ENCODE measurements at places on chromosomes 3 and 15.

DNA sequence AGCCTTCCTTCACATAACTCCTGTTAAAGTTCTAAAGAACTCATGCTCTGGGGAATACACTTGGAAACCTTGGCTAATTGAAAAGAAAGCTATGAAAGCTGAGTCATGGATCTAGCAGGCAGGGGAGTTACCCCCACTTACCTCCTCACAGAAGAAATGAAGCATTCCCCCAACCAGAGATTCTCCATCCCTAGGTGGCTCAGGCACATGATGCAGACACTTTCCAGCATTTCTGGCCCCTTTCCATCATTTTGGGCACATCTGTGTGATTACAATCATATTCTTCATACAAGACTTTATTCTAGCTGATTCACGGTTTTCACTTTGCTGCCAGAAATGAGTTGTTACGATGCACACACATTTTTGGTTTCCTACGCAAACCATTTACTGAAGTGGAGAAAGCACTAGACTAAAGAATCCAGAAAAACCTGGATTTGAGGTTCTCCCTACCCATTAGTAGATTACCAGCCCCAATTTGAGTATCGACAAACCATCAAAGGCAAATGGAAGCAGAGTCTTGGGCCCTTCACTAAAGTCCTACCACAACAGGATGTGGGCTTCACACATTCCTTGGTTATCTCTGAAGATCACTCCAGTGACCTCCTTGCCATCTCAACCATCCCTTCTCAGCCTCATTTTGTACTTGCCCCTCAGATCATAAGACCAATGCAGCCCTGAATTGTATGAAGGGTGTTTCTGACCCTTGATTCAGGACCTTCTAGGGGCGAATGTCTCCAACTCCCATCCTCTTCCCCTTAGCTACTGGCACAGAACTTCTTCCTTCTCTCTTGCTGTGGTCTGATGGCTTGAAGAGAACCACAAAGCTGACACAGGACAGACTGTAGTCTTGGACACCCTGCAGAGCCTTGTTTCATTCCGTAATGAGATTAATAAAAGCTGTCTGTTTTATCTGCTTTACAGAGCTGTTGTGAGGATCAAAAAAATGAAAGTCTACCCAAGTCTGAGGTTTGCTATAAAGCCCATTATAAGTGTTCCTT is 42.5 kb upstream of the SNRK start:
- no peak for DNase-seq

DNA sequence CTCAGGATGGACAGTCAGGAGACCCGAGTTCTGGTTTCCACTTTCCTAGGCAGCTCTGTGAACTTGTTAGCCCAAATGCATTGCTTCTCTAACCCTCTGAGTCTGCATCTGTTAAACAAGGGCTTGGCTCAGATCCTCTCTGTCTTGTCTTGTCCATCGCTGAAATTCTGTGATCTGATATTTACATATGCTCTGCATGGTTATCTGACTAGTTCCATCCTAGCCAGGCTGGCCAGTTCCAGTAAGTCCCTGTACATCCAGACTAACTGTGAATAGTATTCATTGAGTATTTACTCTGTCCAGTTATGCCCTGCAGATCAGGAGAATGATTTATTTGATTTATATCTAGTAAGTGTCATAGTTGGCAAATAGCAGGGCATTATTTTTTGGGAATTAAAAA is 27.0 kb upstream of the SV2B start:
- no peak for DNase-seq

GRCh38 chr3:67713764-67714469 is 59.5 kb upstream of the SUCLG2 start:
- peak; percentile 48 for DNase-seq

DNA sequence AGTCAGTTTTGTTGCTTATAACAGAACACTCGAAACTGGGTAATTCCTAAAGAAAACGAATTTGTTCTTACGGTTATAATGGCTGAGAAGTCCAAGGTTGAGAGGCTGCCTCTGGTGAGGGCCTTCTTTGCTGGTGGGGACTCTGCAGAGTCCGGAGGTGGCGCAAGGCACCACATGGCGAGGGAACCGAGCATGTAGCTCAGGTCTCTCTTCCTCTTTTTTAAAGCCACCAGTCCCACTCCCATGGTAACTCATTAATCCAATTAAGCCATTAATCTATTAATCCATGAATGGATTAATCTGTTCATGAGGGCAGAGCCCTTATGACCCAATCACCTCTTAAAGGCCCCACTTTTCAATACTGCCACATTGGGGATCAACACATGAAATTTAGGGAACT is 50.0 kb downstream of the ROPN1B start:
- DNase-seq, result no peak

GRCh38 chr3:13540297-13540995 is 8.5 kb upstream of the FBLN2 start:
- no peak for DNase-seq

DNA sequence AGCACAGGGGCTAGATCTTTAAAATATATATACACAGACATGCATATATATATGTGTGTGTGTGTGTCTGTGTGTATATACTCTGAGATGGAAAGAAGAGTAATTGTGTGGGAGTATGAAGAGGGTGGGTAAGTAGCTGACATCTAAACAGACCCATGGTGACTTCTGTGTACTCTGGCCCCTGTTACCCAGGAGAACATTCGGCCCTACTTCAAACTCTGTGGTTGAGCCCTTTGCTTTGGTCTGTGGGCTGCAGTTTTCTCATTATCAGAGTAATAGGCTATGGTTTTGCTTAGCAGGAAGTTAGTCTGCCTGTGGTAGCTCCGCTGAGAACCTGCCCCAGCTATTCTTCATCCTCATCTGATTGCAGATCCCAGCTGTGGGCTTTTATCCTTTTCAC is 141.4 kb downstream of the RBPMS2 start:
- DNase-seq, result no peak

GRCh38 chr15:63126726-63127125 is 5.1 kb downstream of the LACTB start:
- DNase-seq, result no peak

- DNase-seq, result peak; percentile 84
Measured at GRCh38 chr3:184005941-184006507, 11.7 kb downstream of the ABCC5 start.

DNA sequence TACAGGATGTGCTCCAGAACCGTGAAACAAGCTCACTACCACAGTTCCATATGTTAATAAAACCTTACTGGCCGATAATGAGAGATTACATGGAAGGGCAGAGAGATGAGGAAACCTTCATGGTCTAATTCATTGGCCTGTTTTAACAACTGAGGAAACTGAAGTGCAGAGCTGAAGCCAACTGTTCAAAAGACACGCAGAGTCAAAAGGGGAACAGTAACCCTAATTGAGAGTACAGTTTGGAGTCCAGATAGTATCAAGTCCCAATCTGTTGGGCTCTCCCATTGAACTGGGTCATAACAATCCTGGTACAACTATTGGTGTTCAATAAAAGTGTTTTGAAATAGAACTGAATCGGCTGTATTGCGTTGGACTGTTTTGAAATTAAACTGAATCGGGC is 69.6 kb downstream of the SLC12A8 start:
- no peak for DNase-seq

- no peak for DNase-seq
Measured at GRCh38 chr3:111547631-111548030, 5.6 kb downstream of the CD96 start.

DNA sequence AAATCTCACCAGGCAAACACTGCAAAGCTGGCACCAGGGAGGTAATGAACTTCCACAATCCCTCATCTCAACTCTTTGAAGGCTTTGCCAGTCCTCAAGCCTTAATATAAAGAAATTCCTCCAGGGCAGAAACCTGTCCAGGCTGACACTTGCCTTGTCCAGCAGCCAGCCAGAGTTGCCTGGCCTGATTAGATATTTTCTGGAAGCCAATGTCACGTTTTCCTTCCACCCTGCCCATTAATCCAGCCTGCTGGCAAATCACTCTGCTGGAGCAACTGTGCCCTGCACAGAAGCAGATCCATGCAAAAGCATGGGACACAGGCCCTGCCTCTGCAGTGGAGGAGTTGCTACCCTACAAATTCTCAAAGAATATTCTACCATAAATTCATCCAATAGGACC is 56.5 kb downstream of the HEG1 start:
- no peak for DNase-seq

DNA sequence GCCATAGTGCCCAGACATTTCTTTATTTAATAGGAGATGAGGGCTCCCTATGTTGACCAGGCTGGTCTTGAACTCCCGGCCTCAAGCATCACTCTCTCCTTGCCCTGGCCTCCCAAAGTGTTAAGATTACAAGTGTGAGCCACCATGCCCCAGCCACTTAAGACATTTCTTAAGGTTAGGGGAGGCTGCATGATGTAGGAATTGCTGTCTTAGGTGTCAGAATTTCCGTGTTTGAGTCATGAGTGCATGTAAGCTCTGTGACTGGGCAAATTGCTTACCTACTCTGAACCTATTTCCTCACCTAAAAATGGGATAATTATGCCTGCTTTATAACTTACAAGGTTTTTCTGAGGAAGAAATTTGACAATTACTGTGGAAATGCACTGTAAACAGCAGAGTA is 34.2 kb upstream of the SIAH2 start:
- DNase-seq, result no peak

DNA sequence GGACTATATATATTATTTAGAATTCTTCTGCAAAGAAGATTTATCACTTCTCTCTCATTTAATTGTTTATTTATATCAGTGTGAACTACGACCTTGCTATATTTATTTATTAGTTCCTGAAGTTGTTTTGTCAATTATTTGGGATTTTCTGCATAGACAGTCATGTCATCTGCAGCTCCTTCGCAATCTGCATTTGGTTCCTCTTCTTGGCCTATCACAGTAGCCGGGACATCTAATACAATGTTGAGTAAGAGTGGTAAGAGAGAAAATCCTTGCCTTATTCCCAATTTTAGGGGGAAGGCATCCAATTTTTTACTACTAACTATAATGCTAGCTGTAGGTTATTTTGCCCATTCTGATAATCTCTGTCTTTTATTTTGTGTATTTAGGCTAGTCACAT is 39.4 kb downstream of the FOXL2 start:
- no peak for DNase-seq

- peak; percentile 6 for DNase-seq
Measured at GRCh38 chr3:179750720-179751328, 98.0 kb downstream of the USP13 start.

- no peak for DNase-seq
Measured at GRCh38 chr3:31710123-31710803, 177.5 kb downstream of the STT3B start.
